NCI-H1105 treated with DMSO at 0.1 percent for 48 hours (cell line): ENCODE measurements at places on chromosomes 12 and 14.
A peak's percentile ranks its signal among the peaks of the same experiment; 100 is the strongest.

DNA sequence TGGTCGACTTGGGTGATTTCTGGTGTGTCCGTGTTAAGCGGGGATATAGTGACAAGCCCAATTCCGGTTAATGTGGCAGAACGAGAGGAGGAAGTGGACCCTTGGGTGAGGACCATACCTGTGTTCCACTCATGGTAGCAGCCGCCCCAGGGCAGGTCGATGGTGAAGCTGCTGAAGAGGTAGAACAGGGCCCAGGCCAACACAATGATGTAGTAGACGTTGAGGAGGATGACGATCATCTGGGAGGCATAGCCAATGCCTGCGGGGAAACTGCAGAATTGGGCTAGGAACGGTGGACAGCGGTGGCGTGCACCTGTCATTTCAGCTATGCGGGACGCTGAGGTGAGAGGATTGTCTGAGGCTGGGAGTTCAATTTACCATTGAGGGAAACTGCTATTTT, 20.1 kb downstream of the SLC6A13 start:
- DNase-seq, result no peak

- DNase-seq, result no peak
These were observed 4.4 kb upstream of the KCNA1 start for GRCh38 chr12:4905316-4905715.

DNA sequence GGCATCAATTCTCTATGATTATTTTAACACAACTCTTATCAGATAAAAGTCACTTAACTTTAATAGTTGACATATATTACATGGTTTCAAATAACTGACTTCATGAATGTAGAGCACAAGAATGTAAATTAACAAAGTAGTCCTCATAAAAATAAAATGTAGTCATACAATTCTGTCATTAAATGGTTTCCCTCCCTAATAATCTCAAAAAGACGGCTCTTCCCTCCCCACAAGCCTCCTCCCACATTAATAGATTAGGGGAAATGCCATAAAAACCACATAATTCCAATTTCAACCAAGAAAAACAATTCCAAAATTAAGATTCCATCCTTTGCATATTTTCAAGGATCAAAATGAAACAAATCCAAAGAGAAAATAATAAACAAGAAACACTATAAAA, 36.7 kb downstream of the SPTLC2 start:
- no peak for DNase-seq

DNA sequence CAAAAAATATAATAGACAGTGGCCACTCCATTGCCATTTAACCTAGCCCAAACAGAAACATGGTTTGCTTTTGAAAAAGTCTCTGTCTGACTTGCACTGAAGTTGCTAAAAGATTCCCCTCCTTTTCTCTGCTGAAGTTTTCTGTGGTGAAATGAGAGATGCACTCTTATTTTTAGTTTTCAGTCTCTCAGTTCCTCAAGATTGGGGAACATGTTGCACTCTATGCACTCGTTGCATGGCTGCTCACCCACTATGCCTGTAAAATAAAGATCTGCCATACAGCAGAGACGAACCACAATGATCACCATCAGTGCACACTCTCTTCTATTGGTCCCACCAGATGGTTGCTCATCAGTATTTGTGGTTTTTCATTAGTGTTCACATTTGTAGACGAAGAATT, 13.1 kb upstream of the DAAM1 start:
- no peak for DNase-seq

DNA sequence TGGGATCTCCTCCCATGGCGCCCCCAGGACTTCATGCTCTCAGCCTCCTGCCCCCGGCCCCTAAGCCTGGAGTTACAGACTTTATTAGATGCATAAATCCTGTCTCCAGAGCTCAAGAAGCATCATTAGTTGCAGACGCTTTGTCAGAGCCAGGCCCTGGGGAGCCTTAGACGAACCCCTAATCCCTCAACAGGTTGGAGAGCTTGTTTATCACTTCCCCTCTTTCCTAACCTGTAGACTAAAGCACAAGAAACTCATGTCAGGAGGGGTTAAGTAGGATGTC, 260 bp upstream of the NPFF start:
- no peak for DNase-seq

DNA sequence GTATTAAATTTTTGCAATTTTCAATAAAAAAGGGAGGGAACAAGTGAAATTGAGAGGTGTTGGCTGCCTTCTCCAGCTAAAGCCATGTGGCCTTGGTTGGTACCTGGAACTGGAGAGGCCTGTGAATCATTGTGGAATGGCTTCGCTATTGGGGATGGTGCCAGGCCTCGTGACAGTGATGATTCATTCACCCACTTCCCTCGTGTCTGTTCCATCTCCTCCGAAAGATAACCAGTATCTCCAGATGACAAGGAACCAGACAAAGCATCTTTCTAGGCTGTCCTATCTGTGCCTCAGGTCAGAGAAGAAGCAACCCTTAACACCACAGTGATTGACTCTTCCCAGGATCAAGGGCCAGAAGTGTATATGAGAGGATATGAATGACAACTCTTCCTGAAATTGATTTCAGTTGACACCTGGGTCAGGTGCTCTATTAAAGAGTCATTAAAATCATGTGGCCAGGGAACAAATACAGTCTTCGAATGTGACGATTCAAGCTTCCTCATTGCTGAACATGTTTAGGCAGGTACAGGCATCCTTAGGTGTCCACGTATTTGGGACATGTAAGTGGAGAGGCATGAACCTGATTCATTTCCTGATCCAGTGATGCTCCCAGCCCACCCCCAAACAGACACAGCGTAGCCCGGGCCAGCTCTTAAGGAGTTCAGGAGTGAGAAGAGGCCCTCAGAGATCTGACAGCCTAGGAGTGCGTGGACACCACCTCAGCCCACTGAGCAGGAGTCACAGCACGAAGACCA, at the start of gene RNASE7:
Gene RNASE7 (plus strand): TSS at position 687 of the 758 bp plus-strand sequence. CDS start 631 bp downstream, outside the sequence.
- DNase-seq, result no peak

- DNase-seq, result no peak
These were observed 89.3 kb downstream of the OSBPL8 start for GRCh38 chr12:76470028-76470939.

DNA sequence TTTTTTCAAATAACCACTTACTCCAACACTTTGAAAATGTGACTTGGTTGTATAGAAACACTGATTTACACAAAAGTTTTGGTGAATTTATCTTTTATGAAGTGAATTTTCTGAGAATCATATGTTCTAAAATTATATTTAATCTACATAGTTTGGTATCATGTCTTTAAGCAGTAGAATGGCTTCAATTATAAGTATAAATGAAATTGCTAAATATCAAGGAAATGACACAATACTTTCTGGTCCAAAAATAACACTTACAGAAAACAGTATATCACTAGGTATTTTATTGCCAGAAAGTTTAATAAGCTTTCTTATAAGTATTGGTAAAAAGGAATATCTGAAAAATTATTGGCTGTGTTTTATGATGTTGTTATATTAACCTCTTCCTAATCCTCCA, 90.9 kb downstream of the SRGAP1 start:
- no peak for DNase-seq

DNA sequence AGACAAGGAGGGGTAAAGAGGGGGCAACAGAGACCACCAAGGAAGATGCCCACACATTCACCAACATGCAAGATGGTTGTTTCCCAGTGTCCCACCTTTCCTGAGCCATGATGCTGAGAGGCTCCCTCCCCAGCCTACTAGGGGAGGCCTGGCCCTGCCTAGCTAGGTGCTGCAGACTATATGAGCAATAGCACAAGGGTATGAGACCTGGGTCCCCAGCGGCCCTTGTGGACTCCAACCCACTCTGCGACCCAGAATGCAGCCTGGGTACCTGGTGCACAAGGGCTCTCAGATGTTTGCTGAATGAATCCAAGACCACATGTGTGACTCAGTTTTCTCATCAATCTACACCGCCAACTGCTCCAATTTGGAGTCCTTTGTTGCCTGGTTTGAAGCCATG, 13.9 kb downstream of the TGFB3 start:
- DNase-seq, result no peak

- no peak for DNase-seq
These were observed 182.2 kb downstream of the SLC5A8 start for GRCh38 chr12:101027816-101028215.

DNA sequence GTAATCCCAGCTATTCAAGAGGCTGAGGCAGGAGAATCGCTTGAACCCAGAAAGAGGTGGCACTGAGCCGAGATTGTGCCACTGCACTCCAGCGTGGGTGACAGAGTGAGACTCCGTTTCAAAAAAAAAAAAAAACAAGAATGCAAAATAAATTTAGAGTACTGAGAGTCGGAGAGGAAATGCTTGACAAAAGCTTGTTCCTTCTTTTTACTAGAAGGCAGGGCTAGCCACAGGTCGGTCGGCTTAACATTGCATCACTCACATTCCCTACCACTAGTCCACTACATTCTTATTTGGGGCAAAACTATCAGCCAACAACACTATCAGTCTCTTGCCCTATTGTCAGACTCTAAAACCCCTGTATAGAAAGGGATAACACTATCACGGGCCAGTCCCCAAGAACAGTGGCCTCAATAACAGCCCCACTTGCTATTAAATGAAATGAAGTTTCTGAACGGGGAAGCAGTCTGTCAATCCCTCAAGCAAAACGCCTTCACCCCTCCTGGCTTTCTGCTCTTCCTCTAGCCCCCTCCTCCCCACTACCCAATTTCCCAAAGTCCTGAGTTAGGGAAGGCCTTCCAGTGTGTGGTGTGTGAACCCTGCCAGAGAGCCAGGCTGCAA, 1.0 kb downstream of the RNF41 start:
- DNase-seq, result no peak

- no peak for DNase-seq
These were observed 79.6 kb downstream of the NCOR2 start for GRCh38 chr12:124487834-124488165.

DNA sequence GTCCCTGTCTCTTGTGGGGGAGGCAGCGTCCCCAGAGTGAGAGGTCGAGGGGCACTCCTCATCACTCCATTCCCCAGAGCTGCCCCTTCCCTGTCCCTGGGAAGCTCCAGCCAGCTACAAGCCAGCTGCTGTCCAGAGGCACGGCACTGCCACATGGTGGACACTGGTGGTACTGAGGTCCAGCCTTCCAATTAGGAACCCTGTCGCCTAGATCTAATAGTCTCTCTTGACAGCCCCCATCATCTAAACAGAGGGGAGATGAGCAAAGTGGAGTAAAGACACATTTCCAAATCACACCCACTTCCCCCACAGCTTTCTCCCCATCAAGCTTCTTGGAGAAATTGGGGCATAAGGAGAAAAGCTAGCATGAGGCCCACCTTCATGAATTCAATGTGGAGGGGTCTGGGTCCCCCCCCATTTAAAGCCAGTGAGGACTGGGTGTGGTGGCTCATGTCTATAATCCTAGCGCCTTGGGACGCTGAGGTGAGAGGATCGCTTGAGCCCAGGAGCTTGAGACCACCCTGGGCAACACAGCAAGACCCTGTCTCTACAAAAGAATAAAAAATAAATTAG, 2.1 kb upstream of the INHBE start:
- DNase-seq, result peak; percentile 39

GRCh38 chr12:131861261-131862083, 33.0 kb upstream of the ULK1 start:
- no peak for DNase-seq

DNA sequence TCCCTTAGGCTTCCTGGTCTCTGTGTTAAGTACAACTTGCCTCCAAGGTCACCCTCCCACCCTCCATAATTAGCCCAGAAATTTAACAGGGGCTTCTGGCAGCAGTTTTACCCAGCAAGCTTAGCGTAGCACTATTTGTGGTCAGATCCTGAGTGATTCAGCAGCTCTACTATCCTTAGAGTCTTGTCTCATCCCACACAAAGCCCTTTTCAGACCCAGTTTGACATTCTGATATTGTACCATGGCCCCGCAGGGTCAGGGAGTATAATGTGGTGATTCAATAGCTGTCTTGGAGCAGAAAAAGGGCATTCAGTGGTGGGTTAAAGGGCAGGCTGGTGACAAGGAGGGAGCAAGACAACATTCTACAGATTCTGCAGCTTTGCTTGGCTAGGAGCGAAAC, 153.8 kb upstream of the DDHD1 start:
- DNase-seq, result no peak

- DNase-seq, result no peak
These were observed 121.2 kb downstream of the RAD51B start for GRCh38 chr14:67940486-67941455.

DNA sequence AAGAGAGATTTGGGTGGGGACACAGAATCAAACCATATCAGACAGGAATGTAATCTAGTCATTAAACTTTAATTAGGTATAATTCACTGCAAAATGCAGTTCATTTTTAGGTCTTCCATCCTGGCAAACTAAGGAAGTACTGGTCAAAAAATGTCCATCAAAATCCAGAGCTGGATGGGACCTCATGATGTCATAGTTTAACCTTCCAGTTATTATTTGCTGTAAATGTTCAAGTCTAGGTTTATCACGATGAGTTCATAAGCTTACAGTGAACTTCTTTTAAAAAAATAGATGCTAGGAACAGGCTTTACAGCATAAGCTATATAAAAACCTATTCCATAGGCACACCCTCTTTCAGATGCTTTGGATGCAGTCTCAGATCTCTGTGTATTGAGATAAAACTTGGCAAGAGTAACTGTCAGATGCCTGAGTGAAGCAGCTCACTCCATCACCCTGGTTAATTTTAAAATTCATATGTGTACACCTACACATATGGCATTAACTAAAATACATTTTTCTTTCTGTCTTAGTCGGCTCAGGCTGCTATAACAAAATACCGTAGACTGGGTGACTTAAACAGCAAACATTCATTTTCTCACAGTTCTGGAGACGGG, 7.9 kb downstream of the SSPN start:
- no peak for DNase-seq

- no peak for DNase-seq
These were observed 212.3 kb downstream of the PPFIA2 start for GRCh38 chr12:81546811-81547210.

GRCh38 chr12:120479458-120479857, 9.9 kb upstream of the SRSF9 start:
- DNase-seq, result no peak

- peak; percentile 89 for DNase-seq
These were observed 18.1 kb downstream of the PPM1H start for GRCh38 chr12:62916632-62917425.

- DNase-seq, result no peak
These were observed 32.0 kb upstream of the CIPC start for GRCh38 chr14:77065851-77066577.
